ENCODE measurements at places on chromosomes 4 and X. TPM values are rescaled to one million over a fixed set of nuclear protein-coding genes. Genes with fewer than 3 reads are reported as not detected.

The LRIT3 gene
- total RNA-seq = 0.13 TPM

The MOB1B gene
- total RNA-seq = 26.0 TPM

The NCBP2L gene
- total RNA-seq = not detected

The CXCL5 gene
- total RNA-seq = 0.18 TPM

The BCORL1 gene
- total RNA-seq = 22.9 TPM

The MTNR1A gene
- not detected for total RNA-seq

The COX7B2 gene
- total RNA-seq = not detected

The OTOP1 gene
- not detected for total RNA-seq

The DIPK2B gene
- total RNA-seq = not detected
